ENCODE measurements at places on chromosomes 5 and 9.

DNA sequence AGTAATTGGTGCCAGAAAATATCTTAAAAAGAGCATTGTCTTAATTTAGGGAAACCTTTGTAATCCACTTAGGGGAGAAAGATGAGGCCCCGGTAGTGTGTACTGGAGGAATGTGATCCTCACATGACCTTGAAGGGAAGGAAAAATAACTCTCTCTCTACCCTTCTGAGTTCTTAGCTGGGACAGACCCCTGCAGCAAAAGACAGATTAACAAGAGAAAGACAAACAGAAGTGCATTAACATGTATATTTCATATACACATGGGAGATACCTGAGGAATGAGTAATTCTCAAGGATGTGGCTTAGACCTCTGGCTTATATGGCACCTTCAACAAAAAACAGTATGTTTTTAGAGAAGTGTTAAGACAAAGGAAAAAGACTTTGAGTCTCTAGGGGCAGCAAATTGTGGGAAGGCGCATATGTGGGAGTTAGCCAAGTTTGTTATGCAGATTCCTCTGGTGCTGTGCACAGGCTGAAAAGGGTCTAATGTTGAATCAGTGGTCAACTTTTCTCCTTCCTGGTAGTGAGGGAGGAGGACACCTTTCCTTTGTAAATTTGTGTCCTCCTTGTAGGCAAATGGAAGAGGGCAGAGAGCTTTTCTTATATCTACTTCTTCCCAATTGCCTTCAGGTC is 138.8 kb downstream of the LRRC70 start:
- DNase-seq: no peak

DNA sequence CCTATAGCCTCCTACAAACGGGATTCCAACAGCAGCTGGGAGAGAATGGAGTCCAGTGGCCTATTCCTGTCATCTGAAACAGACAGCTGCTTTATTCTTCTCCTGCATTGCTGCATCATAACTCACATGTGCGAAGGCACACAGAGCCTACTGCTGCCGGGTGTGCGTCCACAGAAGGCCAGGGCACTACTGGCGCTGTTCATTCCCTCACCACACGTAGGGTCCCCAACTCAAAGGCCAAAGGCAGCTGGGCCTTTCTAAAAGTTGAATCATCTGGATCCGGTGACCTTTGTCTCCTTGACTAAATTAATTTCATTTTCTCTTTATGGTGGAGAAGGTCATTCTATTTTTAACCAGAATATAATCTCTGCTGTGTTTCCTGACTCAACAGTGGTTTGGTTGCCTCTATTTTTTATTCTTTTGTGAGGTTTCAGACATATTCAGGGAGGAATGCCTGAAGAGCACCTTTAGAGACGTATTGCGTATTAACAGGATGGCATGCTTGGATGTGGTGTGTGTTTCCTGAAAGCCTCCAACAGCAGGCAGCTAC is 10.8 kb upstream of the SPATA24 start:
- DNase-seq: no peak

- DNase-seq: no peak
Observed at GRCh38 chr5:112445626-112446350, 26.7 kb upstream of the EPB41L4A start.

DNA sequence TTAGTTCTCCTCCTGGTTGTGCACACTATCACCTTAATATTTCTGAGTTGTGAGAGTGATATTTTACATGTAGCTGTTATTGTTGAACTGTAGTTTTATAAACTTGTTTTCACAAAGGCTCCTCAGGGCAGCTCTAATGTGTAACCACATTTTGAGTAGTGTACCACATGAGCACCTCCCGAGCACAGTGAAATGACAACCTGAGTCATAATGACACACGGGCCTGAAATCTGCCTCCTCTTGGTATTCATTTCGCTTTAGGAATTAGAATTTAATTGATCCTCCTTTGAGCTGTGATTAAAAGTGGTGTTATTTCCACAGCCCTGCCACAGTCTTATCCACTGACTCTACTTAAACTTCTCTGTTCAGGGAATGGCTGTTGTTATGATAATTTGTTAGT is 7.9 kb downstream of the MTRR start:
- no peak for DNase-seq

- no peak for DNase-seq
Observed at GRCh38 chr5:81579262-81579924, 171.5 kb downstream of the SSBP2 start.

GRCh38 chr5:67395790-67396418 is 199.3 kb upstream of the CD180 start:
- DNase-seq: no peak

All from forelimb muscle (tissue), 1 donor.